ENCODE measurements at places on chromosomes 4 and X. TPM values are rescaled to one million over a fixed set of nuclear protein-coding genes. Genes with fewer than 3 reads are reported as not detected.
A peak's percentile ranks its signal among the peaks of the same experiment; 100 is the strongest.

GRCh38 chrX:134600714-134601113 is 57.6 kb downstream of the PLAC1 start:
- DNase-seq = no peak

MAGED4B gene
- total RNA-seq = 8.3 TPM

DNA sequence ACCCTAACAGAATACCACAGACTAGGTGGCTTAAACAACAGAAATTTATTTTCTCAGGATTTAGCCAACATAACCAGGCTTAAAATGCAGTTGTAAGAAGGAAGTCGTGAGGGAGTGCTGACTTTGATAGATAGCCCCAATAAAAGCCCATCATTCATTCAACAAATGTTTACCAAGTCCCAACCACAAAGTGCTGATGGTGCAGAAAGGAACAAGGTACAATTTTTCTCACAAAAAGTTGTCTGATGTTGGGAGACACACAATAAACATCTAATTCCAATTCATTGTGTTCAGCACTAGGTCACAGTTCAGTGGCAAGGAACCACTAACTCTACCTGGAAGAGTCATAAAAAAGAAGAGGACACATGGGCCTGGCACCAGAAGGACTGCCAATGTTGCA is 42.2 kb downstream of the AKAP4 start:
- DNase-seq = no peak

GRCh38 chrX:132737743-132738142 is 220.7 kb downstream of the HS6ST2 start:
- no peak for DNase-seq

TMPRSS11B gene
- not detected for total RNA-seq

GC gene
- 0.65 TPM for total RNA-seq

GRCh38 chrX:97936296-97936695 is 1052.6 kb downstream of the RPA4 start:
- DNase-seq = no peak

DNA sequence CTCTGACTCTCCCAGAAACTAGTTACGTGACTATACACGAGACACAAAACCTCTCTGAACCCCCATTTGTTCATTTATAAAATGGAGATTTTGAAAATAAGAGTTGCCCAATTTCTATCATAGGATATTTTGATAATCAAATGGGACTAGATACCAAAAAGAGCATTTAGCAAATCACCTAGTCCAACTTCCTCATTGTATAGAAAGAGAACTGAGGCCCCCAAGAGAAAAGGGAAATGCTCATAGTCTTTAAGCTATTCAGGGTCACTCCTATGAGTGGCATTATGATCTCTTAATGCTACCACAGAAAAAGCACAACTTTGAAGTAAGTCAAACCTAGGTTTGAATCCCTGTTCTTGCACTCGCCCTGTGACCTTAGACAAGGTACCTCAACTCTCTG is 62.7 kb downstream of the BMP15 start:
- DNase-seq = no peak

- DNase-seq = no peak
Observed at GRCh38 chr4:137967480-137968190, 274.5 kb downstream of the SLC7A11 start.

- DNase-seq = no peak
Observed at GRCh38 chrX:151680805-151681204, 14.5 kb upstream of the PRRG3 start.

- no peak for DNase-seq
Observed at GRCh38 chrX:2693113-2694002, 2.3 kb downstream of the CD99 start.

GRCh38 chrX:24242649-24243175 is 71.2 kb downstream of the SUPT20HL2 start:
- DNase-seq = peak; percentile 61

TKTL1 gene
- total RNA-seq = not detected

- no peak for DNase-seq
Observed at GRCh38 chrX:43581167-43581566, 74.9 kb upstream of the MAOA start.

DNA sequence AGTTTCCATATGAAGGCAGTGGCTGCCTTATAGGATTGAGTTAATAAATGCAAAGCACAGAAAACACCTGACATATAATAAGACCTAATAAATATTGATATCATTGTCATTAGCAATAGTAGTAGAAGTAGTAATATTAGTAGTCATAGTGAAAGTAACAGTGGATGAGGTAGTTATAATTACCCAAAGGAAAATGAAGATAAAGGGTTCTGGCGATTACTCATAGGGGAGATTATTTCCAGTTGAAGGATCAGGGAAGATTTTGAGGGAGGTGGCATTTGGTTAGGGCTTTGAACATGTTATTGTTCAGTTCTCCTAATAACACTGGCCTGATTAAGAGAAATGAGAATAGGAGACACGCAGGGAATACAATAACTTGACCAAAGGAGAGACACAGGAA is 131.9 kb upstream of the GPRIN3 start:
- no peak for DNase-seq

RBM46 gene
- total RNA-seq = not detected

DNA sequence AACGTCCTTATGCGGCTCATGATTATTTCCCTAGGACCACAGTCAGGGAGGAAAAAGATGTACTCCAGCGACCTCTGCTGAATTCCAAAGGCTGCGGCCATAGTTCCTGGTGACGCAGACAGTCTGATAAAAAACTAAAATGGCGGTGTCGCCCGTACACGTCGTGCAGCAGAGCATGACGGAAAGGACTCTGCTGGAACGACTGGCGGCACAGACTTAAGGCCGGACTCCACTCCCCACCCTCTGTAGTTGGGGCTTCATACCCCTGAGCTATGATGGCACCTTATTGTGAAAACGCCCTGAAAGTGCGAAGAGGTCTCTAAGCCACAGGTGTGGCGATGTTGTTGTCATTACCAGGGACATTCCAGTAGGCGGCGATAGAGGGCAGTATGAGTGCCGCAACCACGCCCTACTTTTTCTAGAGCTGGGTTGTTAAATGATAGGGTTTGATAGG is 90.0 kb upstream of the EDA2R start:
- peak; percentile 54 for DNase-seq

- peak; percentile 43 for DNase-seq
Observed at GRCh38 chr4:156169011-156169410, 215.3 kb upstream of the CTSO start.

CNGA2 gene
- not detected for total RNA-seq

ADAM29 gene
- total RNA-seq = not detected

IBSP gene
- total RNA-seq = not detected

DEFB131A gene
- not detected for total RNA-seq

DNA sequence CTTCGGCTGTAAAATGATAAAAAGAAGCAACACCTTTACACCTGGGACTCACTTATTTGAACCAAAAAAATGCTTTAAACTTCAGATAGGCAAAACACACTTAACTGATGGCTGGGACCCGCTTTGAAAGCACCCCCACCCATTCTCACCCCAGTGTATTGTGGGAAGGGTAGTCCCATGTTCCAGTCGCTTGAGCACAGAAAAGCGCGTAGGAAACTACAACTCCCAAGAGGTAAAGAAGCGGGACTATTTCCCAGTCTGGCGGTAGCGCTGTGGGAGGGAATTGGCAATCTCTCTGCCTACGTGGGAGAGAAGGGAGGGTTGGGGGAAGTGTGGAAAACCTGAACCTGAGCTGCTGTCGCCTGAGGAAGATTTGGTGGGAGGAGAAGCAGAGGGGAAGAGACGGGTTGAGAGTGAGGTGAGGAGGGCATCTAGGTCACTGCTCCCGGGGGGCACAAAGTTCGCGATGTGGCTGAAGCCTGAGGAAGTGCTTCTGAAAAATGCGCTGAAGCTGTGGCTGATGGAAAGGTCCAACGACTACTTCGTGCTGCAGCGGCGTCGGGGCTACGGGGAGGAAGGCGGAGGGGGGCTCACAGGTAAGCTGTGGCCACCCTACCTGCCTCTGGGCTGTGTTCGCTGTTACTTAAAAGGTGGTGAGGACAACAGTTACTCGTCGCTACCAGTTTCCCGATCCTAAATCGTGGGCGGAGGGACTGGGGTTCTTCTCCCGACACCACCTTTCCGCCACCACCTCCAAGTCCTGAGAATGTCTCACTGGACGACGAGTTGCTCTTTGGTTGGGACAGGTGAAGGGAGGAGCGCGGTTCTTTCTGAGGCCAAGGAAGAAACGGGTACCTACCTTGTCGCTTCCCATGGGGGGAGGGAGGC is at the start of gene TBC1D8B:
Gene TBC1D8B (plus strand): TSS at position 286 of the 888 bp plus-strand sequence. CDS start 181 bp downstream, at position 467.
- peak; percentile 79 for DNase-seq

GRCh38 chr4:2871466-2871865 is 27.8 kb downstream of the ADD1 start:
- no peak for DNase-seq

DNA sequence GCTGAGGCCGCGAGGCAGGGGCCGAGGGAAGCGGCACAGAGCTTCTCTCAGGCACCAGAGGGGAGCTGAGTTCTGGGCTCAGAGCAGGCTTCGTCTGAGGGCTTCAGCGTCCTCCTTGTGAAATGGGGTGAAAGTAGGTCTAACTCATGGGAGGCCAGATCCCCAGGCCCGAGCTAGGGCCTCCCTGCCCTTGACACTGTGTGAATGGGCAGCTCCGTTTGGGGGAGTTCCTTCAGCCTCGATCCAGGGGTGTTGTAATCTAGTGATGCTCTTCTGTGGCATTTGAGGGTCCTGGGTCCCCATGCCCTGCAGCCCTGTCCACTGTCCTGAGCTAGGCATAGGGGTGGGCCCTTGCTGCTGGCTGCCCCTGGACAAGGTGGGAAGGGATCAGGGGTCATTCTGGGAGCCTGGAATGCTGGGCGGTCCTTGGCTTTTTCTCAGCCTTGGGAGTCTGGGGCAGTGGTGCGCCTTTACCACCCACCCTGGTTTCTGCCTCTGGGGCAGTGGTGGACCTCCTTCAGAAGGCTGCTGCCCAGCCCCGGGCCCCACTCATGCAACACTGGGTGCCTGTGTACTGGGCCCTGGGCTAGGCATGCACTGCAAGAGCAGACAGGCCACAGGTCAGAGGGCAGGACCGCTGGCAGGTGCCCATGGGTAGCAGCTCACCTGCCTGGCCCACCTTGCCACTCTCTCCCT is 4.1 kb downstream of the SH3BP2 start:
- no peak for DNase-seq

MID1 gene
- total RNA-seq = 31.8 TPM

DNA sequence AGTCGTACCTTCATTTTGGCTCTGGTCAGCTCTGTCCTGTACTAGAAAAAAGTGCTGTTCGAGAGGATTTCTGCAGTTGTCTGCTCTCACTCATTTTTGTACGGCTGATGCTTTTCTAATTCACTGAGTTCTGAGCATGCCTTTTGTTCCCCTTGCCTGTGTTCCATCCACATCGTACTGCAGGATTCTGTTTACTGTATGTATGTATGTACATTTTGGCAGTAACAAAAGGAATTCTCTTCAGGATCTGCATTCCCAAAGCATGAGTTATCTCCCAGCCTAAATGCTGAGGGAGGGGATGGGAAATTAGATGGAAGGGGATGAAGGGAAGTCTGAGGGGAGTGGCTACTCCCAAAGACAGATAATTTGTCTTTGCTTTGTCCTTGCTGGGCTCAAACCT is 87.6 kb downstream of the GBA3 start:
- DNase-seq = no peak

GRCh38 chr4:55608591-55608990 is 16.5 kb upstream of the PDCL2 start:
- DNase-seq = no peak

GRCh38 chr4:166977596-166977995 is 256.7 kb downstream of the SPOCK3 start:
- DNase-seq = no peak

TMEM150C gene
- 4.8 TPM for total RNA-seq

- no peak for DNase-seq
Observed at GRCh38 chr4:138050601-138051000, 191.5 kb downstream of the SLC7A11 start.

- DNase-seq = no peak
Observed at GRCh38 chrX:120136128-120136527, 20.4 kb upstream of the RHOXF1 start.

All from ureter (tissue), 1 donor.